Germinal center (tissue), 1 donor: ENCODE measurements at places on chromosomes 16 and 17.

DNA sequence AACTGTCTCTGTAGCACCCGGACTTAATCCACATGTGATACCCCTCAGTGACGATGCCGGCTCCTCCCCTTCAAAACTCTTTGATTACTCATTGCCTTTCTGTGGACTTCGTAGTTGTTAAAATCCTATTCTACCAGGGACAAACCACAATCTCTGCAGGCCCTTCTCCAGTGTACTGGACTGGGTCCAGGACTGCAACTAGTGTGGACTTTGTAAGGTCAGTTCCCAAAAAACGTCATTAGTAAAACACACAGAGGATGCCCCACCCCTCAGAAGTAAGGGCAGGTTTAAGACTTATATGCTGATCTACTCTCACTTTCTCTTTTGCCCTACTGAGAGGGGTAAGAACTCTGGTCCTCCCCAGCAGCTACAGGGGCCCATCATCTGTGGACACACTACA lies 10.5 kb upstream of the NUDT7 start:
- no peak for DNase-seq

DNA sequence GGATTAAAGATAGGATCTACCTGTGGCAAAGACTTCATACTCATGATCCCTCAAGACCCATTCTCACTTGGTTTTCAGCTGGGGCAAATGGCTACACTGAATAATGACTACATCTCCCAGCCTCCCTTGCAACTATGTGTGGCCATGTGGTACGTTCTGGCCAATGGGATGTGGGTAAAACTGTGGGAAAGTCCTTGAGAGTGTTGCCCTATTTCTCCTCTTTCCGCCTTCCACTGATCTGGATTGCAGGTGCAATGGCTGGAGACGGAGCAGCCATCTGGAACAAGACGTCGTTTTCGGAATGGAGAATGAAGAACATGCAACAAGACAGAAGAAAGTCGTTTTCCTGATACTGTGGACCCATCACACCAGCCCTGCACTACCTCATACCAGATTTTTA lies 48.5 kb downstream of the HAPSTR1 start:
- DNase-seq: no peak

DNA sequence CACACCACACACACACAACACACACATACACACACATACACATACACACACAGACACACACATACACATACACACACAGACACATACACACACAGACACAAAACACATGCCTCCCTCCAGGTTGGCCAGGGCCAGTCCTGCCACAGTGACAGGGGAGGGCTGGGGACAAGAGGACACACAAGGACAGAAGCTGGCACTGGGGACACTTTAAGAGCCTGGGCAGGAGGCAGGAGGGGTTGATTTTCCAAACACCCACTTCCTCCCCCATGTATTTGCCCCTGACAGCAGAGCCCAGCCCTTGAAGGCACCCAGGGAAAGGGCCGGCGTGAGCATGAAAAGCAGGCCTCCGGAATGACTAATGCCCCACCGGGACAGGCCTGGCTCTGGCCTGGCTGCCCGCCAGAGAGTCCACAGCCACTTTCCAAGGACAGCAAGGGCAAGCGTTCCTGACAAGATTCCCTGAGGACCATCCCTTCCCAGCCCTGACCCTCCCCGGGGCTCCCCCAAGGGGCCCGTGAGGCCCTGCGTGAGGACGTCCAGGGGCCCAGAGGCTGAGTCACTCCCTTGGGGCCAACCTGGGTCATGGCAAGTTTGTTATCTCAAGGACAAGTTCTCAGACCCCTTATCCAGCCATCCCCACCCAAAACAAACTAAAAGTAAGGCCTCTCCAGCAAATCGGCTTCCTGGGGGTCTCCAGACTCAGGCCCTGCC lies 235.6 kb downstream of the ZNF423 start:
- no peak for DNase-seq

DNA sequence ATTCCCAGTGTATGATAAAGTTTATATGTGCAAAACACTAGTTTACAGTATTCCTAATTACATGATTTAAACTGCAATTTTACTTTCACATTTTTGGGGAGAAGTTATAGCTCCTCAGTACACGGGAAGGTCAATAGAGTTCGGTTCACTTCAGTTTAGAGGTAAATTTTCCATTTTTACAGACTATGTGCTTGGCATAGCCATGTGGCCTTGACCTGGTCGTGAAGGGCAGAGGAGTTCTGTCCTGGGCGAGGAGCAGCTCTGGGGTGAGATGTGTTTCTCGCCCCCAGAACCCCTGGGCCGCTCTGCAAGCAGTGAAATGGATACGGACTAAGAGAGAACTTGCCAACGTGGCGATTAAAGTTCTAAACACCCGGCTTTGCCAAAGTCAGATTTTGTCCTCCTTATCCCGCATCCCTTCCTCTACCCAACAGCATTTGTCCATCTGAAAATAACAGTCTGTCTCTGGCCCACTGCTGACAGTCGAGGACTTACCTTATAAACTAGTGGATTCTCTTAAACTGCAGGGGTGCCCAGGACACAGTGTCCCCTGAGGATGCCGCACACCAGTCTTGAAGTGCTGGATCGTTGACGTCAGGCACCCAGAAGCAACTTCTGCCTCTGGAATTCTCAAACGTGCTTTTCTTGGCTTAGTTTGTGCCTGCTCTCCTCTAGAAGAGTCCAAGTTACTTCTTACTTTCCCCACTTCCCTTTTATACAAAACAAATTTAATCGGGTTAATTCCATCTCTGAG lies 1.5 kb upstream of the SIAH1 start:
- no peak for DNase-seq

DNA sequence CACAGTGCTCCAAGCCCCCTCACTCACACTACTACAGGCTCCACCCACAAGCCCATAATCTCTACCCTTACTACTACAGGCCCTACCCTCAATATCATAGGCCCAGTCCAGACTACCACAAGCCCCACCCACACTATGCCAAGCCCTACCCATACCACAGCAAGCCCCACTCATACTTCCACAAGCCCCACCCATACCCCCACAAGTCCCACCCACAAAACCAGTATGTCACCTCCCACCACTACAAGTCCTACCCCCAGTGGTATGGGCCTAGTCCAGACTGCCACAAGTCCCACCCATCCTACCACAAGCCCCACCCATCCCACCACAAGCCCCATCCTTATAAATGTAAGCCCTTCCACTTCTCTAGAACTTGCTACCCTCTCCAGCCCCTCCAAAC lies 13.8 kb downstream of the RIPOR1 start:
- peak; percentile 92 for DNase-seq
